NCI-H2029 treated with DMSO at 0.1 percent for 48 hours (cell line): ENCODE measurements at places on chromosomes 16 and 17.

DNA sequence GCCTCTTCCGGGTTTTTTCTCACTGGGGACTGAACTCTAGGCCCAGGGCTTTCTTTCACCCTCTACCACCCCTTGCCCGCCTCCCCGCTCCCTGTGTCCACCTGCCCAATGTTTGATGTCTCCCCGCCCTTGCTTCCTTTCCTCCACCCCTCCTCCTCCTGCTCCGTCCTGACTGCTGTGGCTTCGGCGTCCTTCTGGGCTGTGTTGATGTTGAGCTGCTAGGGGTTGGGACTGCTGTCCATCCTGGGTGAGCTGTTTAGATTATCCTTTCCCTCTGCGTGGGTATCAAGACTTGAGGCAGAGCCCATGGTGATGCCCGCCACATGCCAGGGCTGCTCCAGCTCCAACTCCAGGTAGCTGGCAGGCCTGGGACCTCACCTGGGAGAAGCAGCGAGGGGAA lies 117.5 kb downstream of the CCDC182 start:
- DNase-seq: no peak

DNA sequence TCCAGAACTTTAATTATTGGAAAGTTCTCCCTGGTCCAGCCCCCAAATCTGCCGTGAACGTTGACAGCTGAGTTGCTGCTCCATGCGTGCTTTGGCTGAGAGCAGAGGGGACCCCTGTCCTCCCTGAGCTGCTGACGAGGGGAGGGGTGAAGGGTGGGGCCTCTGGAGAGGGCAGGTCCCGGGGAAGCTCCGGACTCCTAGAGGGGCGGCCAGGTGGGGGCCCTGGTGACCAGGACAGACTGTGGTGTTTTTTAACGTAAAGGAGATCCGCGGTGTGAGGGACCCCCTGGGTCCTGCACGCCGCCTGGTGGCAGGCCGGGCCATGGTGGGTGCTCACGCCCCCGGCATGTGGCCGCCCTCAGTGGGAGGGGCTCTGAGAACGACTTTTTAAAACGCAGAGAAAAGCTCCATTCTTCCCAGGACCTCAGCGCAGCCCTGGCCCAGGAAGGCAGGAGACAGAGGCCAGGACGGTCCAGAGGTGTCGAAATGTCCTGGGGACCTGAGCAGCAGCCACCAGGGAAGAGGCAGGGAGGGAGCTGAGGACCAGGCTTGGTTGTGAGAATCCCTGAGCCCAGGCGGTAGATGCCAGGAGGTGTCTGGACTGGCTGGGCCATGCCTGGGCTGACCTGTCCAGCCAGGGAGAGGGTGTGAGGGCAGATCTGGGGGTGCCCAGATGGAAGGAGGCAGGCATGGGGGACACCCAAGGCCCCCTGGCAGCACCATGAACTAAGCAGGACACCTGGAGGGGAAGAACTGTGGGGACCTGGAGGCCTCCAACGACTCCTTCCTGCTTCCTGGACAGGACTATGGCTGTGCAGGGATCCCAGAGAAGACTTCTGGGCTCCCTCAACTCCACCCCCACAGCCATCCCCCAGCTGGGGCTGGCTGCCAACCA lies at the start of gene MC1R:
Gene MC1R (plus strand): TSS at position 410 of the 895 bp plus-strand sequence. CDS start 397 bp downstream, at position 807.
- no peak for DNase-seq

- DNase-seq: no peak
These were observed 9.0 kb downstream of the KRTAP9-7 start for GRCh38 chr17:41284546-41284945.

GRCh38 chr16:87074641-87075318 lies 242.4 kb downstream of the C16orf95 start:
- no peak for DNase-seq
